ENCODE measurements at places on chromosomes 4 and X.

- no peak for DNase-seq
Measured at GRCh38 chr4:87855559-87855958, 22.8 kb downstream of the MEPE start.

- no peak for DNase-seq
Measured at GRCh38 chrX:9573282-9574106, 108.6 kb downstream of the TBL1X start.

DNA sequence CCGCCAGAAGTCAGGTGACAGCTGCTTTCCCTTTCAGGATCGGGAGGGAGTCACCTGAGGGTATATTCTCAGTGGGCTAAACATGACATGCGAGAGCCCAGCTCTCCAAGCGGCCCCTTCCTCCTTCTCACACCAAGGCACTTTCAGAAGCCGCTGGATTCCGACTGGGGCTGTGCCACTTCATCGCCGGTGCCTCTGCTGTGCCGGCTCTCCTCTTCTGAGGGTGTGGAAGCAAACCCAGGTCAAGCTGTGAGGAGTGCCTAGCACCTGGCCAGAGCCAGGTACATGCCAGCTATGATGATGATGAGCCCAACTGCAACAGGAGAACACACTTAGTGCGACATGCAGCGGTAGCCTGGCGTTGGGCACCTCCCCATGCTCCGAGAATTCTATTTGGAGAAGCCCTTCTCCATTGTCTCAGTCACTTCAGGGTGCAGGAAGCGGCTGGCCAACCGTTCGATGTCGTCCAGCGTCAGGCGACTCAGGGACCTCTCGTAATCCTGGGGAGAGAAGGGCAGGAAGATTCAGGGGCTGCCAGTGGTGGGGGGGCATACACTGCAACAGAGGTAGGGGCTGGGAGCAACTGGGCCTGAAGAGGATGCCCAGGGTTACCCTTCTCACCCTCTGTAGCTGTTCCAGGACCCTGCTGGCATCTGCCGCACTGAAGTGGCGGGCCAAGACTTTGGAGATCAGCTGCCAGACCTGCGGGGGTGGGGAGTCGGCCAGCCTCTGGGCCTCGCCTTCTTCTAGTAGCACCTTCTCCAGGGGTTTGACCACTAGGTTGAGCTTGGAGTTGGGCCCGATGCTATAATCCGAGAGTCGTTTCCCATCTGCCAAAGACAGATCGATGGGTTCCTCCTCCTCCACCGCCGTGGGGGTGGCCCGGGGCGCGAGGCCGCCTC, 1.0 kb downstream of the UBL4A start:
- no peak for DNase-seq

DNA sequence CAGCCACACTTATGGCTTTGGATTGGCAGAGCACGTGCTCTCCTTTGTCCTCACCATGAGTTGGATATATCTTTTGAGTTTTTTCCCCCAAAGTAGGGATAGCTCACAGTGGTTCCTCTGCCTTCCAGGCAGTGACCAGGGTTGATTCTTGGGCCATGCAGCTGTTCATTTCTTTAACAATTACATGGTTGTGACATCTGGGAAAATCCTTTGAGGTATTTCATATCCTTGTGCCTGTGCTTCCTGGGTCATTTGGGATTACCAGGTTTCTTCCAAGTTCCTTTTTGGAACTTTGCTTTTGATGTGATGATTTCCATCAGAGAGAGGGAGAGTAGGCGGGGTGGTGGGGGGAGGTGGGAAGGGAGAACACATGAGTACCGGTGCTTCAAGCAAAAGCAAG, 15.6 kb downstream of the BCORL1 start:
- no peak for DNase-seq

DNA sequence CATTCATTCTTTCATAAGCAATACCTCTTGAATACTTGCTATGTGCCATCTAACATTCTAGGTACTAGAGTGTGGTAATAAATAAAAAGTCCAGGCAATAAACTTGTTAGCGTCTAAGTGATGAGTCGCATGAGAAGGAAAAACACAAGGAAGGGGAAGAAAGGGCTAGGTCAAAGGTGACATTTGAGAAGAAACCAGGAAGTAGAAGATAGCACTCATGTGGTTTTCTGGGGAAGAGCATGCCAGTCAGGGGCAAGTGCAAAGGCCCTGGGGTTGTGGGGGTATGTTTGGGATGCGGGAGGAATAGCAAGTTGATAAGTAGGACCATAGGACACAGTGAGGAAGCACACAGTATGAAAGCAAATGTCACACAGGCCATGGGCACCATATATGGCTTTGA, 157.0 kb downstream of the TSPAN5 start:
- no peak for DNase-seq

GRCh38 chr4:2827874-2828751, 15.5 kb upstream of the ADD1 start:
- no peak for DNase-seq

GRCh38 chrX:112266136-112266535, 183.6 kb upstream of the TRPC5 start:
- no peak for DNase-seq

GRCh38 chr4:93461541-93461940, 367.0 kb upstream of the ATOH1 start:
- no peak for DNase-seq

DNA sequence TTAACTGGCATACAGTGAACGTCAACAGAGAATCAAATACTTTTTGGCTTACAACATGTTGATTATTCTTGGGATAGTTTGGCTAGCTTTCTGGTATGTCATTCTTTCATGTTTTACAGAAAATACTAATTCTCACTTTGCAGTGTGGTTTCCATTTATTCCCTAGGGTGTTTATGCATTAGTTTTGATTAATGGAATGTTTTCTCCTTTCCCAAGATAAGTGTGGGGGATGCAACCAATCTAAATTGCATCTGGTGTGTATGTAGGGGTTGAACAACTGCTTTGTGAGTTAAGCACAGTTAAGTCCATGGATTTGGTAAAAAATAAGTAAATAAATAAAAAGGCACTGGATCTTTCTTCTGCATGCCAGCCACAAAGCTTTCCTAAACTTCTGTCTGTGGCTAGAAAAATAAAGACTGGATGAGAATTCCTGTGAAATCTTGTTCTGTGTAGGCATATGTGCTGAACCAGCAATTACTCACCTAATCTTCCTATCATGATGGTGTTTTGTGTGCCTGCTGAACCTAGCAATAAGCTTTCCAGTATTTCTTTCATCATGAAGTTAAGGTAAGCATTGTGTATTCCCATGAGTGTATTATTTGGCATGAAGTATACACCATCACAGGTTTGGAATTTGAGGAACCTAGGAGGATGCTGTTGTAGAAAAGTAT, 50.6 kb upstream of the TENM3 start:
- peak; percentile 78 for DNase-seq

DNA sequence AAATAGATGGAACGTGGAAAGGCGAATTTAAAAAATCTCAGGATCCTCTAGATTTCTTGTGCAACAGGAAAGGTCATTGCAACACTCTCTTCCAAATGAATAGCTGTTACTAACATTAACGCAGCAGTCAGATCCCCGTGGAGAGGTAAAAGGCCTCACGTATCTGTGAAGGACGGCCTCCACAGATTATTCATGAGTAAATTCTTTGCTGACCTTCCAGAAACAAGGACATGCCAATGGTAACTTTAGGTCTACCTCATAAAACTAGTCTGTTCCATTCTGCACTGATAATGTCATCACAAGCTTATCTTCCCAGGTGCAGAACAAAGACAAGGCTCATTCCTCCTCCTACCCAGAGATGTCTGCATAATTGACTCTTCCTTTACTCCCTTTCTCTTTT, 16.1 kb upstream of the REPS2 start:
- no peak for DNase-seq

- no peak for DNase-seq
Measured at GRCh38 chr4:36392024-36392423, 110.6 kb downstream of the DTHD1 start.

DNA sequence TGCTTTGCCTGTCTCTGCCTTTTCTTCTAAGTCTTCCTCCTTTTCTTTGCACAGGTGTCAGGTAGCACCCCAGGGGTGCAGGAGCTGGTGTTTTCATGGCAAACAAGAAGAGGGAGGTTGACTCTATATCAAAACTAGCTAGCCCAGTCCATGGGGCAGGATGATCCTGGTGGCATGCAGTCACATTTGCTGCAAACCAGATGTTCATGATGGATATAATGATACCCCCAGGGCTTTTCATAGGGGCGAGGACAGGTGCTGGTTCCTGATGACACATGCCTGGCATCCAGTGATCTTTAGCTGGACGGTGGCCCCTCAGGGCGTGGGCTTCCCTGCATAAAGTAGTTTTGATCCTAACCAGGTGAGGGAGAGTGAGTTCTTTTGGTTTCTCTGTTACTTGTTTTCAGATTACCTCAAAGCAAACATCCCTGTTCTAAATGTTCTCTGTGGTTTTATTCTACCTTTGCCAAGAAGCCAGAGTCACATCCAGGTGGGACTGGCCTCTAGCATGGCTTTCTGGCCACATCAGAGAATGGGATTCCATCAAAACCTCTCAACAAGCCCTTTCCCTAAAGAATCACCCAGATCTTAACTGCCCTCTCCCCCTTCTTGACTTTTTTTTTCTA, 11.2 kb upstream of the UBA6 start:
- no peak for DNase-seq

DNA sequence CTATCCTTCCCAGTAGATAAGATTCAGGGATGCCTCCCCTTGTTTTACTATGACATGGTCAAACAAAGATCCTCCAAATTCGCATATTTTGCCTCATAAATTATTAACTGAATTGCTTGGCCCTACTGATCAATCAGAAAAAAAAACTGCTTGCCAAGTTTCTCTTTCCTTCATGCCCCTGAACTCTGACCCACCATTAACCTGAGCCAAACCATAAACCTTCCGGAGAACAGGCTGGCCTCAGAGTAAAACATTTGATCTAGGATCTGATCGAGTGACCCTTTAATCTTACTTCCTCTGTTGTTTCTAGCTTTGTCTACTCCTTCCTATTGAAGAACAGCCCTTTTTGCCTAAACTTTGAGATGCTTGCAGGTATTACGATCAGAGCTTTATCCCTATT, 209.7 kb upstream of the FAM47A start:
- DNase-seq, result no peak

DNA sequence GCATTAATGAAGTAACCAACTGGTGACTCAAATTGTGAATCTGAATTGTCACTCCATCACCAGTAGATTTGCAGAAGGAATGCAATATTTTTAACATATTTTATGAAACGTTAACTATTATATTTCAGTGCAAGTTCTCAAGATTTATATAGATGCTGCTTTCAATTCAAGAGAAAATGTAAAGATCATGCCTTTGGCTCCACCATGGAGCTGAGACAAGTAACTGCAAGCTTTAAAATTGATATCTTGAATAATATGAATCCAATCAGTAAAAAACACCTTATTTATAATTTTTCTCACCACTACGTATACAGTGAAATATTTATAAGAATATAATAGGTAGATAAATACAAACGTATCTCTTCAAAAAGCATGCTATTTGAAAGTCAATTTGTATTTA, 27.8 kb upstream of the GALNTL6 start:
- no peak for DNase-seq

DNA sequence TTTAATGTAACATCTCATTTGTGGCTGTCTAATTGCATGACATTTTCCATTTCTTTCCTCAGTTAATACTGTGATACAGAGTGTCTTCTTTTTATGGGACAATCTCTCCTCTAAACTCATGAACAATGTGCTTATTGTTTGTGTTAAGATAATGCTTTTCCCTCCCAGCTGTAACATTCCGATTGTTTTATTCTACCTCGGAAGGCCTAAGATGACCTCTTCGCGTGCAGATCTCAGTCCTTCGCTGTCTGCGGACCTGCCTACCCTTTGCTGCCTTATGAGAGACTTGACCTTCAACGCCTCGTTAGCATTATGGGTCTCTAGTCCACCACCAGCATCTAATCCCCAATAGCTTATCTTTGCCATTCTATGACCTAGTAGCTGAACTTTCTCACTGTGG, 29.8 kb upstream of the ZFP42 start:
- no peak for DNase-seq

- no peak for DNase-seq
Measured at GRCh38 chr4:184648054-184648312, 1.3 kb downstream of the CASP3 start.

DNA sequence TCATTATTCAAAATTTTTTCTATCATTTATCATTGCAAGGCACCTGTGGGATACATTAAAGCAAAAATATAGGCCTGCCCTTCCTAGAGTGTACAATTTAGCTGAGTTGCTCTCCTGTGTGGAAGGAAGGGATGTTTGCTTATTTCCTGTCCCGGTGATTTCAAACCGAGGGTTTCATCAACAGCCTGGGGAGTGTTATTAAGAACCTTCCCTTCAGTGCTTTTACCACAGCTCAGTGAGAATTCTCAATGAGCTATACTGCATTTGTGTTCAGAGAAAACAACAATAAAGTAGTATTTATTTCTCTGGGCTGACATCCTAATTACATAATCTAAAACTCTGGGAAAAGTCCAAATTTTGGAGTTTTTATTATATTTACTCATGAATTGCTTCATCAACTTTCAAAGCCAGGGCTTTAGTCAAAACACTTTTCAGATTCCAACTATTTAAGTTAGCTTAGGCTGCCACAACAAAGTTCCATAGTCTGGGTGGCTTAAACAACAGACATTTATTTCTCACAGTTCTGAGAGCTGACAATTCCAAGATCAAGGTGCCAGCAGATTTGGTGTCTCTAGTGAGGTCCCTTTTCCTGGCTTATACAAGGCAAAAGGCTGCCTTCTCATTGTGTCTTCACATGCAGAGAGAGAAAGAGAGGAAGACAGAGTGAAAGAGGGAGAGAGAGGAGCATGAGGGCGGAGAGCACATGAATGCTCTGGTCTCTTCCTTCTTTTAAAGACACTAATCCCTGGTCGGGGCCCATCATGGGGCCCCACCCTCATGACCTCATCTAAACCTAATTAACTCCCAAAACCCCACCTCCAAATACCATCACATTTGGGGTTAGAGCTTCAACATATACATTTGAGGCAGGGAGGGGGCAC, 62.6 kb downstream of the MMRN1 start:
- DNase-seq, result no peak

DNA sequence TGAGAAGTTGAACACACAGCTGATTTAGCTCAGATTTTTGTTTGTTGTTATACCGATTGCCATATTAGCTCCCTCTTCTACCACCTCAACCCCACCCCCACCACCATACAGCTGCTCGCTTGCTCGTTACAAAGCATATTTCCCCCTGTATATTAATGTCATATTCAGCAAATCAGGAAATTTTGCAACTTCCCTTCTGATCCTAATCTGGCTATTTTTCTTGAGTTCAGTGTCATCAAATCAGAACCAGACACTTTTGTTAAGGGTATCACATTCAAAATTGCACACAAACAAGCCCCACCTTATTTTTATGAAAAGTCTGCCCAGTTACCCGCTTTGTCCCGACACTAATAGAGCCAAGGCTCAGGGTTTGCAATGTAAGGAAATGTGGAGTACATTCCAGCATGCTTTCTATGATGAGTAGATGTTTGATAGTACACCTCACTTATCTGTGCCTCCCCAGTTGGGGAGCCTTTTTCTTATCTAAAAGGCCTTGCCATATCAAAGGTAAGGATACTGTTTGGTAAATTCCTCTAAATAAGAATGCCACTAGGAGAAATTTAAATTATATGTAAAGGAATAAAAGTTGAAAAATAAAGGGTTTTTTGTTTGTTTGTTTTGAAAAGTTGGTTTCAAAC, 212.2 kb downstream of the CBR4 start:
- no peak for DNase-seq

Measured in fibroblast of skin of back (primary cell).